ENCODE measurements at places on chromosomes 3 and 15.

DNA sequence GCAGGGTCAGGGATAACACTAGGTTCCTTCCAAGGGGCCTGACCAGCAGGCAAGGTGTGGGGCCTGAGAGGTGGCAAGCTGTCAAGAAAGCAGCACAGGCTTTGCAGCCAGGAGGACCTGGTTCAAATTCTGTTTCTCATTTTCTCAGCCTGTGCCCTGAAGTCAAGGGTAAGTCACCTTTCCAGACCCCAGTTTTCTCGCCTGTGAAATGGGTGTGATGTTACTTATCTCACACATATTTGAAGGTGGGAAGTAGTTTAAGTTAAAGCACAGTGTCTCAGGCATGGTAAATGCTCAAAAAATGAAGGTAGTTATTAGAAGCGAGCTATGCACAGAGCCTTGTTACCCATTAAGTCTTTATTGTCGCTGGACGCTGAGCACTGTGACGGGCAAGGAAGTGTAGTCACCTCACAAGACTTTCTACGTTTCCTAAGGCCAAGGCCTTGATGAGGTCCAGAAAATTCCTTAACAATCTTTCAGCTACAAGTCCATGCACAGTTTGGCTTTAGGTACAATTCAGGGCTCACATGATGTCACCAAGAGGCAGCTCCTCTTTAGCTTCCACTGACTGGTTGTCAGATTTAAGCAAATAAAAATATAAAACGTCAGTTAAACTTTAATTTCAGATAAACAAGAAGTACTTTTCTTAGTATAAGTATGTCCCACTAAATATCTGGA lies 522.6 kb upstream of the PROK2 start:
- DNase-seq, result no peak

GRCh38 chr3:42014921-42015533 lies 53.1 kb upstream of the ULK4 start:
- DNase-seq, result no peak

DNA sequence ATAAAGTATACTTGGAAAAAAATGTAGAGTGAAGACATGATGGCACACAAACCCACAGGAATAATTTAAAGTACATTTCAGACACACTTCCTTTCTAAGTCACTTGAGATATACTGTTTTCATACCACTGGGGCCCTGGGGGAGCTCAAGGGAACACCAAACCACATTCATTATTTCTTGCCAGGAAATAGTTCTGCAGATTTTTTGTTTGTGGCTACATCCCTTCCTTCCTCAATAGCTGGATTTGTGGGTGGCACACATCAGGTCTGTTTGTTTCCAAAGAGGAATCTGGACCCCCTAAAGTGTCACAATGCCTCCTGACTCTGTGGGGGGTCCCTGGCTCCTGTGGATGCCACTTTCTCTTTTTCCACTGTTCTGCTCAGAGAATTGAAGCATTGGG lies 153.5 kb upstream of the COL8A1 start:
- DNase-seq, result no peak

- no peak for DNase-seq
Measured at GRCh38 chr3:151015767-151016477, 43.4 kb upstream of the CLRN1 start.

DNA sequence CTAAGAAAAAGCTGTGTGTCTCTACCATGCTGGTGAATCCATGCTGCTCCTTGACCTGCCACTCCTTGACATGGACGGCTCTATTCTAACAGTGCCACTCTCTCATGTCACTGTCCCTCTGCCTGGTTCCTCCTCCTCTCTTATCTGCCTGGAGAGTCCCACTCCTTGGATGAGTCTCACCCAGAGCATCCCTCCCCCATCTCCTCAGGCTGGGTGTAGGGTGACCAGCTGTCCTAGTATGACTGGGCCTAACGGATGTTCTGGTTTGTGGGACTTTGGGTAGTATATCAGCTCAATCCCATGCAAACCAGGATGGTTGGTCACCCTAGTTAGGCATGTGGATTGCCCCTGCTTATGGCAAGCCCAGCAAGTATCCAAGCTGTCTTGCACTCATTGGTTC lies 54.3 kb downstream of the LIPC start:
- DNase-seq, result no peak

GRCh38 chr3:194979173-194979572 lies 291.8 kb downstream of the XXYLT1 start:
- DNase-seq, result no peak

DNA sequence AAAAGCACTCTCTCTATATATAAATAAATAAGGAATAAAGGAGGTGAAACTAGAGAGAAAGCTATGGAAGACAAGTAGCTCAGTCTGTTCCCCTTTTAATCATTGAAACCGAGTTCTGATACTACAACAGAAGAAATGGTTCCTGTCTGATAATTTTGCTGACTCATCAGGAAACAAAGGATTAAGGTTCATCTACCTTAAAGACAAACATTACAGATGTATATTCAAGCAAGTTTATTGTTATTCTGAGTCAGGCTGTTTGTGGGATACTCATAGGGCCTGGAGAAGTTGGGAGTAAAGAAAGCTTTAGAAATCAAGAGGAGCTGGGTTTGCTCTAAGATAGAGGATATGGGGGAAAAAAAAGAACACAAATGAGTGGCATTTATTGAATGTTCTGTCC lies 566.0 kb downstream of the ROBO2 start:
- no peak for DNase-seq

DNA sequence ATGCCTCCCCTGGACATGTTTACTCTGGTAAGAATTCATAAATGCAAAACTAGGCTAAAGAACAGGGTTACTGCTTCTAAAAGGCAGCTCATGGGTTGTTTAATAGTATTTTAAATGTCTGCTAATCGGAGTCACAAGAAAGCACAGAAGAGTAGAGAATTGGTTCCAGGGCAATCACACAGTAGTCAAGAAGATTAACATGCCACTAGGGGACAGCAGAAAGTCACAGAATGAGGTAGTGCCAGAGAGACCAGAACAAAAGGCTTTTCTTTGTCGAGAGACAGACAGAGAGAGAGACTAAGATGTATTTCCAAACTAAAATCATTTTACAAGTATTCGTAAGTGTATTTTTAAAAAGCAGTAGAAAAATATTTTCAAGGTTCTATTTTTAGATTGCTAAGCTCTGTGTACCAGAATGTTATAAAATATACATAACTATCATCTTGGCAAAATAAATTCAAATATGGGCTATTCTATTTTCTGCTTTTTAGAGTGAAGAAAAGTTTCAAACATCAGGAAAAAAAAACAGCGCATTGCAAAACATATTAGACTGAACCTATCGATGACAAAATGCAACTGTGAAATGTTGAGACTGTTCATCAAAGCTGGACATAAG lies 78.3 kb upstream of the CDIN1 start:
- no peak for DNase-seq

DNA sequence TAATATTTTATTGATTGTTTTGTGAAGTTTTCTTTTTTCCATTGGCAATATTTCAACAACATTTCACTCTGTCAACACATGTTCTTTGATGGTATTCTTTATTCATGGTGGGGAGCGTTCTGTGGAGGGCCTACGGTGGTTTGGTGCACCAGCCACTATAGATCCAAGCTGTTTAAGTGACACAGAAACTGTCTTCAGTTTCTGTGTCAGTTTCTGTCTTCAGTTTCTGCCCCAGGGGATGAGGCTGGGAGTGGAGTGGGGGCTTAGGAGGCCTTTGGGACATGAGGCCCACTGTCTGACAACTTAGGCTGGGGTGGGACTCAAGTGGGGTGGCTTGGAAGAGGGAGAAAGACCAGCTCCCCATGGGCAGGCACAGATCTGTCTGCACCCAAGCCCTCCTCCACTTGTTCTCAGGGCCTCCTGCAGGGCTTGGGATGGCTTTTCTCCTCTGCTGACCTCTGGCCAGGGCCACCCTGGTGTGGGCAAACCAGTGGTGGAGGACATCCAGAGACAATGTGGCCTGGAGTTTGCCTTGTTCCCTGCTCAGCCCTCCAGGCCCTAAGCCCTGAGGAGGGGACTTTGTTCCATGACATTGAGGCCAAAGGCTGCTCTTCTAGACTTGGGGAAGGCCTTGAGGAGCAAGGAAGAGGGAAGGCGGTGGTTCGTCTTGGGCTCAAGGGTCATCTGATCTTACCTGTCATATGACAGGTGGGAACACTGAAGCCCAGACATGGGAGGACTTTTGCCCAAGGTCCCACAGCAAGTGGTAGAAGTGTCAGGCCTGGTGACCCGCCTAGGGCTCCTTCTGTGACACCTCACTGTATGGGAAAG lies 60.3 kb upstream of the SMAD6 start:
- DNase-seq, result no peak

GRCh38 chr3:38131621-38132369 lies 5.1 kb downstream of the ACAA1 start:
- no peak for DNase-seq

DNA sequence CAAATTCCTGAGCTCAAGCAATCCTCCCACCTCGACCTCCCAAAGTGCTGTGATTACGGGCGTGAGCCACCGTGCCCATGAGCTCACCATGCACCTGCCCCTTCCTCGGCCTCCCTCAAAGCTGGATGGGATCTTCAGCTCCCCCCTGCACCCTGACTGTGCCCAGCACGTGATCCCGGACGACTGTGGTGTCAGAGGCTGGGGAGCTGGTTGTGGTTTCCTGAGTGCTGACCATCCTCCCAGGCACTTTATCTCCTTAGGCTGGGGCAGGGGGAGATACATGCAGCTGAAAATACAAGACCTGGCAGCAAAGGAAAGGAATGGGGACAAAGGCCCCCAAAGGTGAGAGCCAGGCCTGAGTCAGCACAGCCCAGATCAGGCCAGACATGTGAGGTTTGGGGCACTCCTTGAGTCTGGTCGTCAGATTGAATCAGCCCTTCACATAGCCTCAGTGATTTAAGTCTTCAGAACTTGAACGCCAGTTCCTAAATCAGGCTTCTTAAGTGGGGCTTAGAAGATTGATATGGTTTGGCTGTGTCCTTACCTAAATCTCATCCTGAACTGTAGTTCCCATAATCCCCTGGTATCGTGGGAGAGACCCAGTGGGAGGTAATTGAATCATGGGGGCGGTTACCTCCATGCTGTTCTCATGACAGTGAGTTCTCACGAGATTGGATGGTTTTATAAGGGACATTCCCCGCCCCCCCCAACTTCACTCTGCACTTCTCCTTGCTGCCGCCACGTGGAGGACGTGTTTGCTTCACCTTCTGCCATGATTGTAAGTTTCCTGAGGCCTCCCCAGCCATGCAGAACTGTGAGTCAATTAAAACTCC lies 35.8 kb downstream of the PRKCD start:
- DNase-seq, result no peak

- DNase-seq, result no peak
Measured at GRCh38 chr3:72560846-72561675, 287.2 kb downstream of the SHQ1 start.

- DNase-seq, result no peak
Measured at GRCh38 chr15:93034512-93034911, 54.5 kb downstream of the RGMA start.

GRCh38 chr15:67134067-67134838 lies 68.9 kb downstream of the SMAD3 start:
- no peak for DNase-seq

DNA sequence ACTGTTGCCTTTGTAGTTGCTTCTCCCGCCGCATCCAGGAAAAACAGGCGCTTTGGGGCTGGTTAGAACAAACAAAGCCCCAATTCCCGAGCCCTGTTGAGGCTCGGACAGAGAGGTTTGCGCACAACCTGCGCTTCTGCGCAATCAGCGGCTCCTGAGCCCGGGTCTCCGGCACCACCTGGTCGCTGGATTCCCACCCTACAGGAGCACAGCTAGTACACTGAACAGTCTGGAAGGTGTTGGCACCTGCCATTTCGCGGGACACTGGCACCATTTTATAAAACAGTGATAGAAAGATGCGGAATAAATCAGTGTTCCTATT lies 13.8 kb downstream of the ZIC4 start:
- no peak for DNase-seq

DNA sequence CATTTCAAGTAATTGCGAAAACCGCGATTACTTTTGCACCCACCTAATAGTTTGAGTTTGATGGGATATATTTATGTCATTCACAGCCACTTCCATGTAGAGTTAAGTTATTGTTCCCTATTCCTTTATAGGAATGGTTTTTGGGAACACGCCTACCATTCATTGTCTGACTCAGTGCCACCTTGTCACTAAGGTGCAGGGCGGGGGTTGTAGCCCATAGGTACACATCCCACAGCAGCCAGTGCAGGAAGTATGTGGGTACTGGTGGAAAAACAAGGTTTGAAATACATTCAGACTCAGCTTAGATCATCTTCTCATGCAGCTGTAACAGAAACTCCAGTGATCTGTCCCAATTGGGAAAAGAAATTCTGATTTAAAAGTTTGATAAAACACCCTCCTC lies 48.2 kb upstream of the CFAP161 start:
- DNase-seq, result no peak

GRCh38 chr15:30990446-30991254 lies 778 bp downstream of the MTMR10 start:
- no peak for DNase-seq

GRCh38 chr3:34248352-34248751 lies 449.9 kb downstream of the PDCD6IP start:
- DNase-seq, result no peak

All from C1 segment of cervical spinal cord (tissue), 14 donors.